ENCODE measurements at places on chromosomes 2 and 18. TPM values are rescaled to one million over a fixed set of nuclear protein-coding genes. Genes with fewer than 3 reads are reported as not detected.

FBXO48 gene
- 0.83 TPM for total RNA-seq

FOXD4L1 gene
- total RNA-seq = 0.43 TPM

PRKAG3 gene
- total RNA-seq = 49.9 TPM

VAPA gene
- total RNA-seq = 387 TPM

ABCA12 gene
- 0.05 TPM for total RNA-seq

AGXT gene
- total RNA-seq = not detected

CIB4 gene
- total RNA-seq = not detected

SCG2 gene
- 81.7 TPM for total RNA-seq

CPS1 gene
- 33.9 TPM for total RNA-seq

ING5 gene
- 18.7 TPM for total RNA-seq

ALPI gene
- not detected for total RNA-seq

RASGRP3 gene
- 5.2 TPM for total RNA-seq

GREB1L gene
- 8.8 TPM for total RNA-seq

DPYSL5 gene
- 3.8 TPM for total RNA-seq

SP140L gene
- total RNA-seq = 9.7 TPM

TRMT61B gene
- 13.1 TPM for total RNA-seq

SP5 gene
- not detected for total RNA-seq

PROM2 gene
- total RNA-seq = 0.83 TPM

RTP5 gene
- 0.08 TPM for total RNA-seq

IL18R1 gene
- total RNA-seq = not detected

AUP1 gene
- 111 TPM for total RNA-seq

VAMP5 gene
- total RNA-seq = 153 TPM

DSC3 gene
- total RNA-seq = not detected

IL1RL2 gene
- total RNA-seq = not detected

ARL6IP6 gene
- 19.7 TPM for total RNA-seq

BOLL gene
- 0.16 TPM for total RNA-seq

MDH1B gene
- total RNA-seq = 0.32 TPM

CNGA3 gene
- 0.10 TPM for total RNA-seq

SCTR gene
- total RNA-seq = not detected

DIPK1C gene
- not detected for total RNA-seq

SLC19A3 gene
- not detected for total RNA-seq

TTN gene
- 1,034 TPM for total RNA-seq

GDF7 gene
- not detected for total RNA-seq

M1AP gene
- not detected for total RNA-seq

MC2R gene
- not detected for total RNA-seq

C2orf92 gene
- total RNA-seq = 4.9 TPM

ARHGEF4 gene
- 1.1 TPM for total RNA-seq

SERPINB10 gene
- not detected for total RNA-seq

LYPD1 gene
- not detected for total RNA-seq

SERPINB3 gene
- total RNA-seq = not detected

UGT1A8 gene
- not detected for total RNA-seq

TCF23 gene
- not detected for total RNA-seq

SRD5A2 gene
- total RNA-seq = 0.19 TPM

EIF2AK3 gene
- 16.5 TPM for total RNA-seq

CHST9 gene
- total RNA-seq = not detected

ATP8B1 gene
- 7.2 TPM for total RNA-seq

DSG1 gene
- not detected for total RNA-seq

NTSR2 gene
- not detected for total RNA-seq

FOXI3 gene
- not detected for total RNA-seq

LINC00305 gene
- total RNA-seq = not detected

YIPF4 gene
- total RNA-seq = 50.4 TPM

ITGA4 gene
- total RNA-seq = 31.9 TPM

NOL4 gene
- total RNA-seq = not detected

CXCR1 gene
- total RNA-seq = not detected

ZEB2 gene
- total RNA-seq = 164 TPM

DGKD gene
- total RNA-seq = 45.1 TPM

TPO gene
- not detected for total RNA-seq

ARL4C gene
- 32.9 TPM for total RNA-seq

OSGEPL1 gene
- 13.7 TPM for total RNA-seq

Measured in myocyte (in vitro differentiated cells).